Motor neuron (in vitro differentiated cells): ENCODE measurements at places on chromosomes 3 and 15. TPM values are rescaled to one million over a fixed set of nuclear protein-coding genes. Genes with fewer than 3 reads are reported as not detected.

PPP1R14D gene
- not detected in 2 replicates for total RNA-seq

AMT gene
- total RNA-seq = 15.4 and 16.1 TPM in 2 replicates

TPRG1 gene
- 2.2 and 4.4 TPM in 2 replicates for total RNA-seq

CCR1 gene
- not detected in 2 replicates for total RNA-seq
